Activated CD4-positive, CD25-positive, alpha-beta regulatory T cell treated with anti-CD3 and anti-CD28 coated beads, Interleukin-2, amount 50 U/mL, for 24 hours (primary cell): ENCODE measurements at places on chromosomes 16 and 17.

DNA sequence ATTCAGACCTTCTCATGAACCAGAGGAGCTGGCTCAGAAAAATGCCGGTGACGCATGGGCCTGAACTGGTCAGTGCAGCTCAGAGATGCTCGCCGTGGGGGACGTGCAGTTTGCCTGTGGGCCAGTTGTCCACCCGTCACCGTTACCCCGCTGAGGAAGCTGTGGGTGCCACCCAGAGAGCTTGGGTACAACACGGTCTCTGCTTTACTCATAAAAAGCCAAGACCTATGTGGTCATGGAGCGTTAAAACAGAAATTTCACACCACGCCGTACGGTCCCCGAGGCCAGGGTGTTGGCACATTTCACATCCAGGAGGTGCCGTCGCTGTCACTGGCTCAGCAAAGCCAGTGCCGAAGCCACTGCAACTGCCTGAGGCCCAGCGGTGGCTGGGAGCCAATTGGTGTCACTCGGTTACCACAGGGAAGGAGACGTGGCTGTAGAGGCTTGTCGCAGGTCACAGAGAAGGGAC is 120.9 kb downstream of the METRNL start:
- ATAC-seq: peak; percentile 45

DNA sequence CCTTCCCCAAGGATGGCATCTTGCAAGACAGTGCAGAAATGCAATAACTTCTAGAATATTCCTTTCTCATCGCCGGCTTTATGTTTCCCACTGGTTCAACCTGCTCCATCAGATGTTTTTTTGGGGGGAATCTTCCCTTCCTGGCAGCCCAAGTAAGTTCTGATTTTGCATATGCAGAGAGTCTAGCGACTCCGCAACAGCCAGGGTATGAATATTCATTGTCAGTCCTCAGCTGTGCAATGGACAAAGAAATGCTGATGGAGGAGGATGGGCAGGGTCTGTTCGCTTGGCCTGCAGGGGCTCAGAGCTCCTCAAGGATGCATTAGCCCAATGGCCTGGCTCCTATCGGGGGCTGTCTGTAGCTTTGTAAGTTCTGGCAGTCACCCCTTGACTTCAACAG is 358.8 kb upstream of the CCL2 start:
- ATAC-seq: no peak

GRCh38 chr16:10497132-10498101 is 83.0 kb downstream of the EMP2 start:
- no peak for ATAC-seq

GRCh38 chr16:85777583-85778310 is 21.6 kb downstream of the EMC8 start:
- ATAC-seq: no peak

DNA sequence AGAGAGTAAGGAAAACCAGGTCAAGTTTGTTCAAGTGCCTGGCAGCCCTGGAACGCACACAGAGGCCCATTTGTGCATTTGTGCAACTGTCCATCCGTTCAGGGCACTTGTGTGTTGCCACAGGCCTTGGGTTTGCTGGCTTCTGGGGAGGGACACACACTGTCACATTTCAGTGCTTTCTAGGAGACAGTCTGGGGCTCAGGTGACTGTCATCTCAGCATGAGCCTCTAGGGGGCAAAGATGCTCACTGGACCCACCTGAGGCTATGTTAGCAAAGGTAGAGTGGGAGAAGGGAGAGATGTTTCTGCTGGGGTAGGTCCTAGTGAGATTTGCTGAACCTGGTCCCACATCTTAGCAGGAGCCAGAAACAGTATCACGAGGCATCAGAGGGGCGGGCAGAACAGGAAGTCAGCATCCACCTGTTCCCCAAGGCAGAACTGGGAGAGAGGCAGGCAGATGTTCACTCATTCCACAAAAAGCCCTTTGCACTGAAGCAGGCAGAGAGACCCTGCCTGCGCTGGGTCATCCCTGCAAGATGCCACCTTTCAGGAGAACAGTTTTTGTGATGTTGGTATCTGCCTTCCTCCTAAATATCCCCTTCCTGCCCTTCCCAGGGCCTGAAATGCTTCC is 48.5 kb downstream of the RAI1 start:
- peak; percentile 86 for ATAC-seq

- no peak for ATAC-seq
Observed at GRCh38 chr17:69651921-69652320, 237.4 kb downstream of the MAP2K6 start.

- ATAC-seq: no peak
Observed at GRCh38 chr17:32563583-32563982, 76.8 kb downstream of the CDK5R1 start.

DNA sequence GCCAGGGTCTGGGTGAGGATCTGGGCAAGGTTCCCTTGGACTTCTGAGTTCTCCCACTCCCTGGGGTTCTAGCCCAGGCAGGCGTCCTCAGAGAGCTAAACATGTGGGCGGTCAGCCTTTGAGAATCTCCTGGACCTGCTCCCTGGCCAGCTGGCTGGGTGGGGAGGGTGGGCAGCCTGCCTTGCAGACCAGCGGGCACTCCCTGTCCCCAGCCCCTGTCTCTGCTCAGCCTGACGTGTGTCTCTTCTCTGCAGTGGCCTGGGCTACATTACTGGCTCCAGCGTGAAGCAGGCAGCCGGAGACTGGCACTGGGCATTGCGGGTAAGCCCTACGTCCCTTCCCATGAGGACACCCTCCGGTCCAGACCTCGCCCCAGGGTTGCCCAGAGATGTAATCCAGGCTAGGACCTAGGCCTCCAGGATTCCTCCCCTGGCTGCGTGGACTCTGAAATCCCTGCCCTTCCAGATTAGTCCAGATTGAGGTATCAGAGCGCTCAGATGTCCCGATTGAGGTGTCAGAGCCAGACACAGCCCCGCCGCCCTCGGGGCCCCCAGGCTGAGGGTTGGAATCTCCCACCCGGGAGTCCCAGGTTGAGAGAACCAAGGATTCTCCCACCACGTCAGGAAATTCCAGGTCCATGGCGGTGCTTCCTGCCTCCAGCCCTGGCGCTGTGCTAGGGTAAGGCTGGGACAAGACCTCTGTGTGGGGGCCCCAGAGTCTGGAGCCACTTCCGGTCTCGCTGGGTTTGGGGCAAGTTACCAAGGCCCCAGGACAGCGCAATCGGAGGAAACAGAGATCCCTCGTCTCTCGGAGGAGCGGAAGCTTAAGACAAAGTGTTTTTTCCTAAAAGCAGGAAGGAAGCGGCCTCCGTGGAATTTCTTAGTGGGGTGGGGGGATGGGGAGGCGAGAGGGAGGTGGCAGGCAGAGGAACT is 24.1 kb downstream of the MYBBP1A start:
- no peak for ATAC-seq

DNA sequence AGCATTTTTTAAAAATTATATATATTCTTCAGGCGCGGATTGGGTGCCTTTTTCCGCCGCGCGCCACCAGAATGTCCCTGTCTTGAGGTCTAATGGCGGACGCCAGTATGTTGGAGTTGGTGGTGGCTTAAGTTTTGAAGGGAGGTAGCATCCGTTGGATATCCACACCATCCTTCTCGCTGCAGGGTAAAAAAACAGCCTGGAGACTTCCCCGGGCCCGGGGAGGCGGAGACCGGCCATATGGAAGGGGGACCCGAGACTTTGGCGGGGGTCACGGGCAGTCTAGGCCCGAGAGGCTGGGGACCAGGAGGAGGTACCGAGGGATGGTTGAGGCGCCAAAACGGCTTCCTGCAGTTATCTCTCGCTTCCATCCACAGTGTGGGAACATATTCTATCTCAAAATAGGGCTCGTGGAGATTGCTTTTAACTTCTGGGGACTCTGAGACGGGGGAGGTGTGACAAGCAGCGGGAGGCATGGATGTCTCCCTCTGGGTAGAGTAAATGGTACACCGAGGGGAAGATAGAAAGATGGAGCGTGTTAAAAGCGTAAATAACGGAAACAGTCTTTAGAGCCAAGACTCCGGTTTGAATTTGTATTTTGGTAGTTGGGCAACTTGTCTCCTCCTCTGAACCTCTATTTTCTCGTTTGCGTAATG is at the start of gene SF3B3:
Gene SF3B3 (plus strand): TSS at position 74 of the 656 bp plus-strand sequence. CDS start 2,841 bp downstream, outside the sequence.
- peak; percentile 55 for ATAC-seq

GRCh38 chr17:57605675-57606105 is 139.4 kb downstream of the CCDC182 start:
- no peak for ATAC-seq

- no peak for ATAC-seq
Observed at GRCh38 chr17:76907352-76907751, 39.1 kb downstream of the MGAT5B start.

DNA sequence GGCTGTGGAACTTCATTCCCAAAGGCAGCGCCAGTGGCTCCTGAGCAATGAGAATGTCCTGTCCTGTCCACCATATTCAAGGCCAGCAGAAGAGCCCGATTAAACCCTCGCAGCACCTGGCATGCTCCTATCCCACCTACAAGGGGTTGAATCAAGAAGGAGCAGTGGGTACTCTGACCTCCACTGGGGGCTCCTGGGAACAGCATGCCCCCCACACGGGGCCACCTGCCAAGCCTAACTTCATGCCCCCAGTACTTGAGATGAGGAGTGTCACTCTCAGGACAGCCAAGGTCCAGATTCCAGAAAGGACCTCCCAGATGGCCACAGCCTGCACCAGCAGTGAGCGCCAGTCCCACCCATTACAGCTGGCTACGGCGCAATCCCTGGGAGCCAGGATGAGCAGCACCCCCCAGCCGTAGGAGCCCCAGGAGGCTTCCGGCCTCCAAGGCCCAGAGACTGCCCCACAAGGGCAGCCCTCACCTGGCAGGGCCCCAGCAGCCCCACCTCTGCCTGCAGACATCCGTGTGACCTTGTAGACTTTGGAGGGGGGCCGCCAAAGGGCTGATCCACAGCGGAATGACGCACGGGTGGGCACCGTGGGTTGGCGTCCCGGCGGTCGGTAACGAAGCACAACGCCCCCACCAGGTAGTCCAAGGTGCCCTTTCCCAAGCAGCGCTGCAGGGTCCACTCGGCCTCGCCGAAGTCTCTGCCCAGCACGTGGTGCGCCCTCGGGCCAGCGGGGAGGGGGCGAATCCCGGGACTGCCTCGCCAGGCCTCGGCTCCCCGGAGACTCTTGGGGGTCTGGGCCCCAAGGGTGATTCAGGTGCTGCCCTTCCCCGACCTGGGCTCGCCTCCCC is 1.0 kb upstream of the MPDU1 start:
- ATAC-seq: no peak

DNA sequence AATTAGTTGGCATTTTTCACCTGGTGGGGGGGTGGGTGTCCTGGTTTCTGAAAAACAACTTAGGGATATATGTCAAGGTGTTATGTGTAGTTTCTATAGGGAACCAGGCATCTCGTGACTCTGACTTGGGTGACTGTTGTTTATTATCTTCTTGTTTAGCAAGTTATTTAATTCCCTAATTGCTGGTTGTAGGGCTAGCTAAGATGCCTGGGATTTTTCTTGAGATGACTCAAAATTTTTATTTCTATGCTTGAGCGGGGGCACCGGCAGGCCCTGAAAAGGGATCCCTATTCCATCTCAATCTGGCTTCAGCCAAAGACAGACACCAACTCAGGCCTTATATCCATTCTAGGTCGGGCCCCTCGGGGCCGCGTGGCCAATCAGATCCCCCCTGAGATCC is 3.2 kb downstream of the DPH1 start:
- no peak for ATAC-seq

DNA sequence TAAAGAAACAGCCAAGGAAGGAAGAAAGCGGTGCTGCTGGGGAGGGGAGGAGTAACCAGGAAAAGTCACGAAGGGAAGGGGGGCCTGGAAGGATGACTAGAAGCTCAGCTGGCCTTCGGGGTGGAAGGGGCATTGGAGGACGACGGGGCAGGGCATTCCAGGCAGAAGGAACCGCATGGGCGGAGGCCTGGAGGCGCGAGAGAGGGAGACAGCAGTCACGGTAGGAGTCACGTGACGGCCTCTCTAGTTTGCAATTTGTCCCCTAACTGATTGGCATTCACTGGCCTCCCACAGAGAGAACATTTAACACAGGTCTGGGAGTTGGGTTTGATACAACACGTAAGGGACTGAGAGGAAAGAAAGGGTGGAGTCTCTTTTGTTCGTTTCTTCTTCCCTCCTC is 63.9 kb downstream of the RTN4RL1 start:
- ATAC-seq: no peak

DNA sequence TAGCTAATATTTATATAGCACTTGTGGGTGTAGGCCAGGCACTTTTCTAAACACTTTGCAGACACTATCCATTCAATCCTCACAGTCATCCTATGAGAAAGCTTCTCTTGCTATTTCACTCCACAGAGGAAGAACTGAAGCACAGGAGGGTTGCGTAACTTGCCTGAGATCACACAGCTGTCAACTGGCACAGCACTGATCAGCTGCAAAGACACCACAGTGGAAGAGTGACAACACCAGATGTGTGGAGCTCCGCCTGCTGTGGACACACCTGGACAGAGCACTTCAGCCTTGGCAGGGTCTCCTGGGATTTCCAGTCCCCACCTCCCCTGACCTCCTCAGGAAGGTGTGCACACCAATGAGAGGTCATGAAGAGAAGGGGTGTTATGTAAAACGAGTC is 13.3 kb upstream of the CNEP1R1 start:
- ATAC-seq: no peak

- ATAC-seq: no peak
Observed at GRCh38 chr16:12429756-12430155, 373.9 kb downstream of the CPPED1 start.

GRCh38 chr17:63546308-63547082 is 3.8 kb upstream of the DCAF7 start:
- no peak for ATAC-seq

DNA sequence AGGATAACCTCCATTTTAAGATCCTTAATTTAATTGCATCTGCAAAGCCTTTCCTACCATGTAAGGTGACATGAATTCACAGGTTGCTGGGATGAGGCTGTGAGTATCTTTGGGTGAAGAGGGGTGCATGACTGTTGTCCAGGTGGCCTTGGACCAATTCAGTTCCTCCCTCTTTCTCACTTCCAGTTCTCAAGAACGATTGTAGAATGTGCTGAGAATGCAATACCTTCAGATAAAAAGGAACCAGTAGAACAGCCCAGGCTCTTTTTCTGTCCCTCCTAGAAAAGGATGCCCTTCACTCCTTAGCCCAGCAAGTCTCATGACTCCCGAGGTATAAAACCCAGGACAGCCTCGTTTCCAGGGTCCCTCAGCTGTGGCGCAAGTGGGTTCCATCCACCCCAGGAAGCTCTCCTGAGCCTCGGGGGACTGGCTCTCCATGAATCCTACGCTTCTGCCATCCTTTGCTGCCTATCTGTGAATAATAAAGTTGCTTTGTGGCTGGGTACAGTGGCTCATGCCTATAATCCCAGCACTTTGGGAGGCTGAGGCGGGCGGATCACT is 61.6 kb upstream of the FA2H start:
- ATAC-seq: no peak
